ENCODE measurements at places on chromosomes 2 and 18.
A peak's percentile ranks its signal among the peaks of the same experiment; 100 is the strongest.

GRCh38 chr2:22518641-22519040, 866.3 kb upstream of the KLHL29 start:
- no peak for DNase-seq

- DNase-seq: no peak
Observed at GRCh38 chr18:47448956-47449355, 197.5 kb upstream of the SKOR2 start.

- no peak for DNase-seq
Observed at GRCh38 chr2:134281815-134282419, 28.0 kb downstream of the MGAT5 start.

GRCh38 chr2:158667586-158667985, 127.5 kb upstream of the DAPL1 start:
- DNase-seq: peak; percentile 47

DNA sequence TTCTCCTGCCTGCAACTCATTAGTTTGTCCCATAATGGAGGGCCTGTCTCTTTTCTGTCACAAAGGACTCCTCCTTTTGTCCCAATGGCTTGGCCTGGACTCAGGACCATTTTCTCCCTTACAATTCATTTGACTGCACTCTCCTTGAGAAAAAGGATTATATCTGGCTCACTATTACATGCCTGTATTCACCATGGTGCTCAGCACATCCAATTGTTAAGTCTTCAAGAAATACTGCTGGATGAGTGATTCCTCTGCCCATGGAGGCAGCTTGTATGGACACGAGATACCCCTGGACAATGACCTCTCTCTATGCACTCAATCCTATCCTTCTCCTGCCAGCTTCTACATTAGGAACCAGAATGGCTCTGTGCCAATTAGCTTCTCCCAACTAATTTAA, 47.0 kb downstream of the CHST9 start:
- no peak for DNase-seq

GRCh38 chr2:143397884-143398614, 268.8 kb downstream of the ARHGAP15 start:
- DNase-seq: peak; percentile 33

DNA sequence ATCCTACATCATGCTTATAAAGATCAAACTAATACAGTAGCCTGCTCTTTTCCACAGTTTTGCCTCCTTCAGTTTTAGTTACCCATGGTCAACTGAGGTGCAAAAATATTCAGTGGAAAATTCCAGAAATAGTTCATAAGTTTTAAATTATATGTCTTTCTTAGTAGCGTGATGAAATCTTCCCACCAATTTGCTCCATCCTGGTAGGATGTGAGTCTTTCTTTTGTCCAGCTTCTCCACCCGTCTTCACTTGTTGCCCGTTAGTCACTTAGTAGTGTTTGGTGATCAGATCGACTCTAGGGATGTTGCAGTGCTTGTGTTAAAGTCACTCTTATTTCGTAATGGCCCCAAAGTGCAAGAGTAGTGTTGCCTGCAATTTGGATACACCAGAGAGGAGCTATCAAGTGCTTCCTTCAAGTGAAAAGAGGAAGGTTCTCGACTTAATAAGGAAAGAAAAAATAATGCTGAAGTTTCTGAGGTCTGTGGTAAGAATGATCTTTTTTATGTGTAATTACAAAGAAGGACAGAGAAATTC, 57.0 kb downstream of the CEP192 start:
- no peak for DNase-seq

GRCh38 chr18:68121308-68121707, 593.6 kb downstream of the TMX3 start:
- DNase-seq: no peak

DNA sequence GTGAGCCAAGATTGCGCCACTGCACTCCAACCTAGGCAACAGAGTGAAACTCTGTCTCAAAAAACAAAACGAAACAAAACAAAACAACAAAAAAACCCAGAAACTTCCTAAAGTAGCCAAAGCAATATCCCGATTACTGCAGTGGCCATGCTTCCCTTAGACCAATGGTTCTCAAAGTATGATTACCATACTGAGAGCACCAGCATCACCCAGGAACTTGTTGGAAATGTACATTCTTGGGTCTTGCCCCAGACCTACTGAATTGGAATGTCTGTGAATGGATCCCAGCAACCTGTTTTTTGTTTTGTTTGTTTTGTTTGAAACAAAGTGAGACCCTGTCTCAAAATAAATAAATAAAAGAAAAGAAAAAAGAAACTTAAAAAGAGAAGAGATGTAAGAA, 41.9 kb upstream of the TGIF1 start:
- DNase-seq: no peak

- no peak for DNase-seq
Observed at GRCh38 chr18:51655327-51655698, 457.8 kb upstream of the MEX3C start.

- DNase-seq: peak; percentile 91
Observed at GRCh38 chr2:85813982-85814801, 60.4 kb downstream of the ATOH8 start.

DNA sequence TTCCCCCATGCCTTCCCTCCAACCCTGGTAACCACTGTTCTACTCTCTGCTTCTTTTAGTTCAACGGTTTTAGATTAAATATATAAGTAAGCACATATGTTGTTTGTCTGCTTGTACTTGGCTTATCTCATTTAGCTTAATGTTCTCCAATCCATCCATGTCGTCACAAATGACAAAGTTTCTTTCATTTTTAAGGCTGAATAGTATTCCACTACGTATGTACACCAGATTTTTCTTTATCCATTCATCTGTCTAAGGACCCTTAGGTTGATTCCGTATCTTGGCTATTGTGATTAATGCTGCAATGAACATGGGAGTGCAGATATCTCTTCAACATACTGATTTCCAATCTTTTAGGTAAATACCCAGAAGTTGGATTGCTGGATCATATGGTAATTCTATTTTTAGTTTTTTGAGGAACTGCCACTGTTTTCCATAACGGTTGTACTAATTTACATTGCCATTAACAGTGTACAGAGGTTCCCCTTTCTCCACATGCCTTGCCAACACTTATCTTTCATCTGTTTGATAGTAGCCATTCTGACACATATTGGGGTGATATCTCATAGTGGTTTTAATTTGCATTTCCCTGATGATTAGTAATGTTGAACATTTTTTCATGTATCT, 8.1 kb downstream of the ASB3 start:
- DNase-seq: no peak

GRCh38 chr2:73212448-73213176, 1.4 kb upstream of the SMYD5 start:
- DNase-seq: peak; percentile 92

- DNase-seq: no peak
Observed at GRCh38 chr18:79935499-79935898, 16.0 kb downstream of the SLC66A2 start.

DNA sequence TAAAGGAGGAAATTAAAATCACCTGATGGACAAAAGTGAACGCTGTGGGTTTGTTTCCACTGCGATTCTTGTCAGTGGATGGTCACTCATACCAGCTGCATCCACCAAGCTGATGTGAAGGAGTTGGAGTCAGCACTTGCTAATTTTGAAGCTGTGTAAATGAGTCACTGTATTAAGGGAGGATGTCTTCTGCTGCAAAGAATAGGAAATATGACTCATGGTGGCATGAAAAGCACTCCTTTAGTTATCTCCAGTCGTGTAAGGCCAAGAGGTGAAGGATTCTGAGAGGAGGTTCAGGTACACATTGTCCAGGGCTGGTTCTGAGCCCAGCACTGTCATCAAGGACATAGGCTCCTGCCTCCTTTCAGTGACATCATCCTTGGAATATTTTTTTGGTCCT, 71.7 kb upstream of the SKOR2 start:
- DNase-seq: no peak

DNA sequence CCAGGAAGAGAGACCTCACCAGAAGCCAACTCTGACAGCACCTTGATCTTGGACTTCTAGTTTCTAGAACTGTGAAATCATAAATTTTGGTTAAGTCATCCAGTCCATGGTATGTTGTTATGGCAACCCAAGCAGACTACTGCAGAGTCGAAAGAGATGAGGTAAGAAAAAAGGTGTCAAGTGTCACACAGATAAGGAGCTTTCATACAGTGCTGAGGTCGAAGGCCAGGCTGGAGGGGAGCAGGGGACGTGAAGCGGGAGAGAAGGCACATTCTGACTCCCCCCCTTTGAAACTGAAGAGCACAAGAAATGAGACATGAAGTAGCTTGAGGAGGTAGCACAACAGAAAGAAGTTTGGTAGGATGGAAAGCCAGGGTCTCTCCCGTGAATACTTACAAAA, 110.4 kb downstream of the ALK start:
- no peak for DNase-seq

- no peak for DNase-seq
Observed at GRCh38 chr18:26511339-26512071, 36.8 kb downstream of the KCTD1 start.

DNA sequence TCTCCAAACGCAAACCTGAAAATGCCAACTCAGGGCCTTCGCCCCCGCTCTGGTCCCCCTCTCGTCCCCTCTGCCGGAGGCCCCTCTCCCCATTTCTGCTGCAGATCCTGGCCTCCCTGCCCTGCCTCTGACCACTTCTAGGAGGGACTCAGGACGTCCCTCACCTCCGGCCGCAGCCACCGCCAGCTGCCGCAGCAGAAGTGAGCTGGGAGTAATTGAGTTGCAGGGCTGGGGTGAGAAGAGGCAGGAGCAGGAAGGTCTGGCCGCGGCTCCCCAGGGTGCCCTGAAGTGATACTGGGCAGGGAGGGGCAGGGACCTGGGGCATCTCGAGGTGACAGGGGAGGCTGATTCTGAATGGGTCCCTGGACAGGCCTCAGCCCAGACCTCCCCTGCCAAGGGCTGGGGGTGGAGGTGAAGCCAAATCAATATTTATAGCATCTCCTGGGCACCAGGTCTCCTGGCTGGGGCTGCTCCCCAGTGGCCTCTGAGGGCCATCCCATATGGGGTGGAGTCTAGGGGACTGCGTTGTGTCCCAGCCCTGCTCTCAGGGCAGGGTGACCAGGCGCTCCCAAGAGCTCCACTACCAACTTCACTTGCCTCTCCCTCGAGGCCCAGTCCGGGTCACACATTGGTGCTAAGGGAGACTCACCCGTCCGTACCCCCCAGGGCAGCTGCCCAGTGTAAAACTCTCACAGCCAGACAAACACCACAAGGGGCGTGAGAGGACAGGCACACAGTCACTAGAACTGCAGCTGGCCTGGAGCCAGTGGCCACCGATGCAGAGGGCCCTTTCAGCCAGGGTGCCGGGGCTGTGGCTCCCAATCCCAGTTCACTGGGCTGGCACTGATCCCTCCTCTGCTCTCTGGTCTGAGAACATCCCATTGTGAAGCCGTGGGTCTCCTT, 33.0 kb downstream of the KCNIP3 start:
- DNase-seq: no peak

- no peak for DNase-seq
Observed at GRCh38 chr2:176834226-176834625, 378.4 kb upstream of the HNRNPA3 start.

DNA sequence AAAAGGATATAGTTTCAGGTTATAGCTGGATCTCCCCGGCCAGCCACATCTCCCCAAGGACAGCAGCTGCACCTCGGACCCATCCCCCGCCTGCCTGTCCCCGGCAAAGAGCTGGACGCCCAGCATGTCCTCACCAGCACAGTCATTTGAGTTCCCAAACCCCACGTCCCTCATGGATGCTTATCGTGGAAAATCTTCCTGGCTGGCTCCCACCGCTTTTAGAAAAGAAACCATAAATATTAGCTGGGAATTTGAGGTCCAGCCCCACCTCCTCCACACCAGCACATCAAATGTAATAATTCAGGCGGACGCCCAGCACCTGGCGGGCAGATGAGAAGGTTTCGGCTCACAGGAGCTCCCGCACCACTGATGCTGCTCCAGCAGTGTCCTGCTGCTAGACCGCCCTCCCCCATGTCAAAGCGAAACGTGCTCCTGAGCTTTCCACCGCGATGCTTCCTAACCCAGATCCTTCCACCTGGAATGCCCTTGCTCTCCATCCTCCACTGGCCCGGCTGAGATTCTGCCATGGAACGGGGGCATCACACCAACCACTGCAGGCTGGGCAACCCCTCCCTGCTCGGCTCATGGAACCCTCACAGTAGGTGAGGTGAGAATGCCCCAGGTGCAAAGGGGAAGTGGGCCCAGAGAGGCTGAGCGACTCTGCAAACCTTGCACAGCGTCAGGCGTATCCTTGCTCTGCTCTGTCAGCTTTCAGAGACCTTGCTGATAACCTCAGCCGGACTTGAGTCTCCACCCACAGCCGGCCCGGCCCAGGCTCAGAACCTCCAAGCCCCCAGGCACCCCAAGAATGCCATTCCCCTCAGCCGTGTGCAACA, 71.5 kb upstream of the GPC1 start:
- no peak for DNase-seq

GRCh38 chr2:165877565-165878550, 75.7 kb downstream of the TTC21B start:
- DNase-seq: peak; percentile 51

Data from GM03348 (cell line).